ENCODE measurements at places on chromosomes 2 and 18.

GRCh38 chr2:187302116-187302515, 145.9 kb downstream of the CALCRL start:
- DNase-seq = no peak

DNA sequence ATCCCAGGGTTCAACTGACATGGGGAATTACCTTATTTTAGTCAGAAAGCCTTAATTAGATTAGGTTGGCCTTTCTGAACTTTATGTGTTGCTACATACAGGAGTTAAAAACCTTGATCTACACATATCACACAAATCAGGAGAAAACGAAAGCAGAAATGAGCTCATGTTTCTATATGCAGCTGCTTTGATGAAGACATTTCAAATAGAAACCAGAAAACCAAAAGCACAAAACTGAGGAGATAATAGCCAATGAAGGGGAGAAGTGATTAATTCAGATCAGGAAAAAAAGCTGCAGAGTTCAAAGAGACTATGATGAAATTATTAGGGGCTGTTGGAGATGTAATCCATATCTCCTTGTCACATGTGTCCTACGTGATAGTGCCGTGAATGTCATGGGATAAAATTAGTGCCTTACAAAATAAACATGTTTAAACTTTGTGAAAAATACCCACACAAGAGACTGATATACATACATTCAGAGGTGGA, 255.0 kb downstream of the CAMKMT start:
- DNase-seq = no peak

DNA sequence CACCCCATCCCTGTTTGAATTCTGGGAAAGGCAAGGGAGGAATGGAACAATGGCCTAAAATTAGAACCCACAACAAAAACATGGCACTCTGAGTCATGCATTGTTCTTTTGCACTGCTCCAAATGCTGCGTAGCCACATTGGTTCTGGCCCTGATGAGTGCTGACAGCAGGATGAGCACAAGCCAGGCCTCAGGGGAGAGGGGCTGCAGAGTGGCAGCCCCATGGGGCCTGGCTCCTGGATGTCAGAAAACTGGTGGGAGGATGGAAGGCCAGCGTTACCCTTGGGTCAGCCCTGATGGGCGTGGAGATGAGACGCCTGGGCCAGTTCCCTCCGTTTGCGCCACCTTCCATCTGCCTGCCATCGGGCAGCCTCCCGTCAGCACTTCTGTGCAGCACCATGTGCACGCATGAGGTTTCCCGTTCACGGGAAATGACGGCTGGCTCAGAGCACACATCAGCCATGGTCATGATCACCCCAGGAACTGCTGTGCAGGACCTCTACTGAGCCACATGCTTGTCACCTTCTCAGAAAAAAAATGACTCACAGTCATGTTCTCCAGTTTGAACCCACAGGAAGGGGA, 65.6 kb downstream of the CYP26B1 start:
- DNase-seq = no peak

DNA sequence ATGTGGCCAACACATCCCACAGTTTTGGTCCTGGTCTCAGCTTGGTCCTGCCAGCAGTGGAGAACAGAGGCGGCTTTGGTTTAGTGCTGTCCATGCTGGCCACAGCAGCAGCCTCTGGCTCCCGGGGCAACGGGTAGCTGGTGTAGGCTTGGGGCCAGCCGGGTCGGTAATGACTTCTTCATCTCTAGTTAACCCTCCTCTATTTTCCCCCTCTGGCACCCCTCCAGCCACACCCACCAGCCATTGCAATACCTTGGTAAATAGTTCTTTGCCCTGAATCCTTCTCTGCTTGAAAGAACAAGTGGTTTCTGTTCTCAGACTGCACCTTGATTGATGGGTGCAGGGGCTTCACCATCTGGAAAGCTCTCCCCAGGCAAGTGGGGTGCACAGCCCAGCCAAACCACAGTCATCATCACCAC, 31.7 kb upstream of the ZNF396 start:
- DNase-seq = no peak

- DNase-seq = no peak
Observed at GRCh38 chr18:64929036-64929435, 780.1 kb upstream of the LINC00305 start.

- DNase-seq = no peak
Observed at GRCh38 chr2:6667326-6667725, 198.4 kb downstream of the CMPK2 start.

GRCh38 chr2:17413036-17413435, 105.2 kb downstream of the RAD51AP2 start:
- no peak for DNase-seq

GRCh38 chr18:64659196-64659595, 510.3 kb upstream of the LINC00305 start:
- no peak for DNase-seq

- DNase-seq = no peak
Observed at GRCh38 chr2:43289331-43289730, 62.9 kb upstream of the ZFP36L2 start.

DNA sequence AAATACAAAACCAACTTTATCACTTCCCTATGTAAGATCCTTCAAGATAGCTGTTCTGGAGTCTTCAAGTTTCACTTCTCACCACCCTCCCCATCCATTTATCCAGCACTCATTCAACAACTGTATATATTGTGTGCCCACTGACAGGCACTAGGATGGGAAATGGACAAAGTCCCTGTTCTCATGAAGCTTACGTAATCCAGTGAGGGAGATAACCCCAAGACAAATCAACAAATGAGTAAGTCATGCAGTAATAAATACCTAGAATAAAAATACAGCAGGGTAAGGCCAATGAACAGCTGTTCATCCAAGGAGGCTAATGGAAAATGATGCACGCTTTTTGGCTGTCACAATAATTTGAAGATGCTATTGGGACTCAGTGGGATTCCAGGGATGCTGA, 133.8 kb downstream of the MEMO1 start:
- DNase-seq = no peak

- no peak for DNase-seq
Observed at GRCh38 chr2:43318791-43319190, 92.4 kb upstream of the ZFP36L2 start.

DNA sequence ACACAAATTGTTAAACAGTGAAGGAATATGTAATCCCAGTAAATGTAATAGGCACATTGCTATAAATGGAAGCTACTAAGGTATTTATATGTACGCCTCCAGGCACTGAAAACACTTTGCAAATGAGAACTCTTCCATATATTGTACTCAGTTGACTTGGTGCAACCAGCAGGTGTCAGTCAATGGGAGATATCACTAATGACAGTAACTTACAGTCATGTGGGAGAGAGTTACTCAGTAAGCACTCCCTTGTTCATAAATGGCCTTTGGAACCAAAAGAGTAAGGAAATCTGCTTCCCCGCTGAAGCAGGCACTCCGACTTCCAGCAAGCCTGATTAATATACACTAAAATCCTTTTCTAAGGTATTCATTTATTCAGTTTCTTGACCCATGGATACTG, 5.9 kb downstream of the MDH1 start:
- no peak for DNase-seq

- no peak for DNase-seq
Observed at GRCh38 chr18:45920367-45920766, 46.8 kb downstream of the EPG5 start.

GRCh38 chr2:24820175-24820513, 26.9 kb downstream of the CENPO start:
- DNase-seq = no peak

GRCh38 chr2:135798762-135799161, 38.2 kb downstream of the LCT start:
- no peak for DNase-seq

GRCh38 chr2:162174746-162175145, 22.7 kb upstream of the GCG start:
- no peak for DNase-seq

DNA sequence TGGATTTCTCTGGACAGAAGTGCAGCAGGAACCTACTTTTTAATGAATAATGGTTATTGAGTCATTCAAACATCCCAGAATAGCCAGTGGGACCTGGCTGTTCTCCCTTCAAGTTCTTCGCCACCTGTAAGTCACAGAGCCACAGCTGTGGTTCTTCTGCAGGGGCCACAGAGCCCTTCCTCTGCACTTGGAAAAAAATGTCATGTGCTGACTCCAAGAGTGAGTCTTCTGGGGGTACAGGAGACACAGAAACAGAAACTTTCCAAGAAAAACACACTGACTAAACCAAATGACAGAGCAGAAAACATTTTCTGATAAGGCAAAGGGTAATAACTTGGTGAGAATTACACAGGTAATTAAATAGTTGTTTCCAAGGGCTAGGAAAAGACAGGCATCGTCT, 68.7 kb upstream of the FN1 start:
- DNase-seq = no peak
